ENCODE measurements at places on chromosomes 6 and 20.
A peak's percentile ranks its signal among the peaks of the same experiment; 100 is the strongest.

GRCh38 chr6:2209226-2209809, 36.1 kb downstream of the GMDS start:
- peak; percentile 1 for DNase-seq

DNA sequence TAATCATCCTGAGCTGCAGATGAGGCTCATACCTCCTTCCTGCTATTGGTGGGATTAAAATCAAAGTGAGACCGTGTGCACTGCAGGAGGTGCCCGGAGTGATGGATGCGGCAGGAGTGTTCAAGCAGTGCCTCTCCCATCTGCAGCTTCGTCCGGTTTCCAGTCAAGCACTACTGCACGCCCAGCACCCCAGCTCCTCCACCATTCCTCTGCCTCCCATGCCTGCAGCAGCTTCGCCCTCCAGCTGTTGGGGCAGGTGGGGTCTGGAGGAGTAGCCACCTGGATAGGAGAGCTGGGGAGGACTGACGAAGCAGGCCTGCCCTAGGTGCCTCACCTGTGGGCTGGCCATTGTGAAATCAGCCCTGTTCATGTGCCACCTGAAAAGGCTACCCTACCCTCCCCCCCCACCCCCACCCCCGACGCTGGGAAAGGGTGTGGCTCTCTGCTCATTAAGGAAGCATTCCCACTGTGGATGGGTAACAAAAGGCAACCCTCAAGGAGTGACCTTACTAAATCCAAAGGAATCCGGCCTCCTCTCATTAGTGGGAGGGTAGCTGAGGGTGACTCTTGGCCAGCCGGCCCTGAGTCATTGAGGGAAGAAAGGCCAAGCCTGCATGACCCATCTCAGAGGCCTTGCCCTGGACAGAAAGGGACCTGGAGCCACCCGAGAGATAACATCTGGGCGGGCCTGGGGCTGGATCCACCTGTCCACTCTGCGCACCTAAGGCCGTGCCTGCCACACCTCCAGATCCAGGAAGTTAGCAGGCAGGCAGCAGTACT, 115.9 kb upstream of the ARMC2 start:
- no peak for DNase-seq

DNA sequence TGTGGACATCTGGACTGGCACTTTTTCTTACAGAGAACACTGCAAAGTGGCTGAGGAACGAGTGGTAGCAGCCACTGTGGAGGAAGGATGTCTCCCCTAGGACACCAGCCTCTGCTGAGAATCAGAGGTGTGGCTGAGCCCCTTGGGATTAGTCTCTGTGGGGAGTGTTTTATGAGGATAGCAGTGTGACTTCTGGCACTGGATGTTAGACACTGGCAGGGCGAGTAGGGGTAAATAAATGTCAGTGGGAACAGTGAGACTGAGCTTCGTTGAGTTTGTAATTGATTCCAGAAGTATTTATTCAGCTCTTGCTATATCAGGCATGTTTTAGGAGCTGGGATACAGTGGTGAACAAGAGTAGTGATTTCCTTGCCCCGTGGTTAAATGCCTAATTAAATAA, 124.0 kb downstream of the JARID2 start:
- no peak for DNase-seq

GRCh38 chr6:4270776-4271175, 135.4 kb upstream of the ECI2 start:
- no peak for DNase-seq

DNA sequence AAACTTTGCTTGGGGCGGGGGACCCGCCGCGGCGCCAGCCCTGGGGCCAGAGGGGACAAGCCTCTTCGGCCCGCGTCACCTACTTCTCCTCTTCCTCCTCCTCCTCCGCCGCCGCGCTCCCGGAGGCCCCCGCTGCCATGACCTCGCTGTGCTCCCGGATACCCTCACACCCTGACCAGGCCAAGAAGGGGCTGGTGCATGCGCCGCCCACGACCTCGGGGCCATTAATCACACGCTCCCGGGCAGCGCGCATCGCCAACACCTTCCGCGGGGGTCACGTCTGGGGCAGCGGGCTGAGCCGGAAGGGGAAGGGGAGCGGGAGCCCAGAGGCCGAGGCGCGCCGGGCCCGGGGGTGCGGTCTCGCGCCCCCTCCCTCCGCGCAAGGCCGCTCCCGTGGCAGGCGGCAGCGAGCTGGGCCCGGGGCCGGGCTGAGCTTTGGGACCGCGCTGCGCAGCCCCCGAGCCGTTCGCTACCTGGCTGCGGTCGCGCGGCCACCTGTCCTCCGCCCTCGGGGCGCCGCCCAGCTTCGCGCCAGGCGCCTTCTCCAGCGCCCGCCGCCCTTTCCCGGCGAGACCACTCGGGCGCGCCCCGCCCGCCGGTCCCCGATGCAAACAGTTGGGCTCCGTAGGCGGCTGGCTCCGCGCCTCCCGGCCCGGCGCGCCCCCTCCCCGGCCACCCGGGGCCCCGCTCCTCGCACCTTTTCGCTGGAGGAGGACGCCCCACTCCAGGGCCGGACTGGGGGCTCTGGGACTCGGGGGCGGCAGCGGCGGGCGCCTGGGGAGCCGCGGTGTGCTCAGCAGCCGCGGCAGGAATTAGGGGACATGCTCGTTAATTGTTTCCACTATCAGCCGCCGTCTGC, 575 bp upstream of the CNR1 start:
- no peak for DNase-seq

- DNase-seq: no peak
Measured at GRCh38 chr6:131450861-131451260, 122.2 kb upstream of the ARG1 start.
